Skeletal muscle cell (primary cell): ENCODE measurements at places on chromosomes 5 and 9.

DNA sequence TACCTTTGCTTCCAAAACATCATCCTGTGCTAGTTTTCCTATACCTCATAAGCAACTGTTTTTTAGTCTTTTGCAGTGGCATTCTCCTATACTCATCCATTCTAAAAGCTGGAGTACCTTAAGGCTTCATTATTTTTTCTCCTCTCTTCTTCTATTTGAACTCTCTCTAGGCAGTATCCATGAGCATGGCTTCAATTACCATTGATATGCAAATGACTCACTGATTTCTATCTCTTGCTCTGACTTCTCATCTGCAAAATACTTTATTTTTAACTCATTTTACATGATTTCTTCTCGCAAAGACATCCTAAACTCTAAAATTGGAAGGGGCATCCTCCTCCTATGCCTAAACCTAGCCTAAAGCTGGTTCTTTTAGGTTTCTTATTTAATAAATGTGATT, 365.1 kb upstream of the NUDT12 start:
- DNase-seq, result no peak

DNA sequence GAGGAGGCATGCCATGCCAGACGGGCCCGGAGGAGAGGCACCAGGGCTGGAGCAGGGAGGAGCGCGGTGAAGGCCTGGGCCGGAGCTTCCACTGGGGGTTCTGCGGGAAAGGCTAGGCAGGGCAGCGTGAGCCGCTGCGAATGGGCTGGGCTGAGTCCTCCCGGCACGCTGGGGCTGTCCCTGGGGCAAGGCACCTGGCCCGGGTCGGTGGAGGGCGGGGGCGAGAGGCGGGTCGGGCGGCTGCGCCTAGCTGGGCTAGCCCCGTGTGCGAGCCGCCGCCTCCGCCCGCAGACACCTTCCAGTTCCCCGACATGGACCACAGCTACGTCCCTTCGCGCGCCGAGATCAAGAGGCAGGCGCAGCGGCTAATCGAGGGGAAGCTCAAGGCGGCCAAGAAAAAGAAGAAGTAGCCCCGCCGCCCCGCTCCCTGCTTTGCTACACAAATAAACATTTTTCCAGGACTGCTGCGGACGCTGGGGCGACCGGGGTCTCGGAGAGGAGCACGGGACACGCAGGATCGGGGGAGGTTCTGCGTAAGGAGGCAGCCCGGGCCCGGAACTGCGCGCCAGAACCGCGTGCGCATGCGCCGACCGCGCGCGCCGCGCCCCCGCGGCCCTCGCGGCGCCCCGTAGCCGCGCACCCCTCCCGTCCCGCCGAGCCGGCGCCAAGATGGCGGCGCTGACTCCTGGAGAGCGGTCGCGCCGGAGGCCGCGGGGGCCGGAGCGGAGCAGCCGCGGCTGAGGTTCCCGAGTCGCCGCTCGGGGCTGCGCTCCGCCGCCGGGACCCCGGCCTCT, at the start of gene RABL6:
TSS of gene RABL6 (plus strand) at position 668 of the 794 bp plus-strand sequence. CDS start 249 bp downstream, outside the sequence.
- DNase-seq, result no peak

- no peak for DNase-seq
These were observed 516.9 kb upstream of the ZNF608 start for GRCh38 chr5:125263356-125263755.

DNA sequence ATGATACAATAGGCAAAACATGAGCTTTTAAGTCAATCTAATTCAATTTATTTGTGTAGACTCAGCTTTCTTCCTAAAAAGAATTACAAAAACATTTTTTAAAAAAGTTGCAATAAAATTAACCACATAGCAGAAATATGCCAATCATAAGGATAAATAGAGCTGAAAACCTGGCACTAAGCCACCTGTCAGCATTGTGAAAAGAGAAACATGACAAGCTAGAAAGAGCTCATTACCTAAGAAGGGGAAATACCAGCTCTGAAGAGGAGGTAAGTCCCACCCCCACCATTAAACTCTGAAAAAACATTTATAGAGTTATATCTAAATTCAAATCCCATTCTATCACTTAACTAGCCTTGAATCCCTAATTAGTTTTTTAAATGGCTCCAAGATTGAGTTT, 372.9 kb downstream of the OSTF1 start:
- no peak for DNase-seq

GRCh38 chr5:159097784-159098602, 1.7 kb downstream of the EBF1 start:
- DNase-seq, result peak; percentile 25

- DNase-seq, result no peak
These were observed 28.0 kb downstream of the TBCA start for GRCh38 chr5:77748160-77748559.

DNA sequence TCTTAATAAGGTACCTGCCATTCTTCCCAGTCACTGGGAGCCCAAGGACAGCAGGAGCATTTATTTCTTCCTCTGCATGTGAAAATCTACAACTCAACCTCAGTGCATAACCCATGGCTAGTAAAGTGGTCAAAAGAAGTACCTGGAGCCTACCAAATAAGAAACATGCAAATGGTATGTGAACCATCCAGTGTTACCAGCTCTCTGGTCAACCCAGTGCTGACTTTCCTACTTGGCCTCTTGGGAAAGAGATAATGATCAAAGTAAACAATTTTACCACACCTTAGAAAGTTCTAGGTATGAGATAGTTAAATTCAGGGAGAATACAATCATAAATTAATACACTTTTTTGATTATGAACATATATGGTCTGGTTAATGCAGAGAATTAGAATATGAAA, 325.6 kb downstream of the ENC1 start:
- no peak for DNase-seq

DNA sequence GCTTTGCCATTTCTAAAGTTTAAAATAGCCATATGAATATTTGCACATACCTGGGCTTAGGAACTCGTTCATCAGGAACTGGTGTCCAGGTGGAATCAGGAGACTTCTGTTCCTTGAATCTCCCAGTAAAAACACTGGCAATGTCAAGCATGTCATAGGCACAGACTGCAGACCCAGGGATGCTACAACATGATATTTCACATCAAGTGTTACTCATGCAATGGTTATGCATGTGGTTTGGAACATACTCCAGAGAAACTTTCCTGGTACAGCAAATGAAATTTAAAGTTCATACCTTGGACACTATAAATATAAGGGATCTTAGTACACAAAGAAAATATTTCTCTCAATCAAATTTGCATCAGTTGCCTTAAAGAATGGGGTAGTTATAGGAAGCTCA, 92.2 kb downstream of the SEMA6A start:
- peak; percentile 54 for DNase-seq

- DNase-seq, result no peak
These were observed 528.8 kb upstream of the PTGER4 start for GRCh38 chr5:40150896-40151295.

- DNase-seq, result peak; percentile 3
These were observed 1819.8 kb downstream of the MAT2B start for GRCh38 chr5:165325221-165325620.

GRCh38 chr9:110528645-110529044, 50.9 kb downstream of the SVEP1 start:
- DNase-seq, result no peak

- DNase-seq, result no peak
These were observed 744.3 kb downstream of the IRX1 start for GRCh38 chr5:4339949-4340348.

GRCh38 chr9:136590821-136591752, 45.2 kb upstream of the NOTCH1 start:
- DNase-seq, result no peak

- DNase-seq, result no peak
These were observed 24.2 kb downstream of the LRRTM2 start for GRCh38 chr5:138850865-138851435.

DNA sequence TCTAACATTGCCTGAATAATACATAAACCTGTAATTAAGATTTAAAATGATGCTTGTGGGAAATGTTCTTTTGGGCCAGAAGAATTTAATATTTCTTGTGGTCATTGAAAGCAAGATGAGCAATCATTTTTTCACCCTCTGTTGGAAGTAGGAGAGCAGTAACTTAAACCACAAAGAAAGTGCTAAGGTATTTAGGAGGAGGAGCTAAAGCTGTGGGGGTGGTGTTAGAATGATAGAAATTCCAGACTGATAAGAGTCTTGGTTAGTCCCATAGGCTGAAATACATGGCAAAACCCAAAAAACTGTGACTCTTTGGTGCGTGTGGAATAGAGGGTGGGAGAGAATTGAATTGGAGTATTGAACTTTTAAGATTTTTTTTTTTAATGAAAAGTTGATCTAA, 247.0 kb downstream of the YTHDC2 start:
- no peak for DNase-seq

- DNase-seq, result peak; percentile 4
These were observed 166.1 kb downstream of the RNF180 start for GRCh38 chr5:64331597-64332277.

GRCh38 chr9:91256235-91256634, 105.5 kb downstream of the AUH start:
- DNase-seq, result no peak

DNA sequence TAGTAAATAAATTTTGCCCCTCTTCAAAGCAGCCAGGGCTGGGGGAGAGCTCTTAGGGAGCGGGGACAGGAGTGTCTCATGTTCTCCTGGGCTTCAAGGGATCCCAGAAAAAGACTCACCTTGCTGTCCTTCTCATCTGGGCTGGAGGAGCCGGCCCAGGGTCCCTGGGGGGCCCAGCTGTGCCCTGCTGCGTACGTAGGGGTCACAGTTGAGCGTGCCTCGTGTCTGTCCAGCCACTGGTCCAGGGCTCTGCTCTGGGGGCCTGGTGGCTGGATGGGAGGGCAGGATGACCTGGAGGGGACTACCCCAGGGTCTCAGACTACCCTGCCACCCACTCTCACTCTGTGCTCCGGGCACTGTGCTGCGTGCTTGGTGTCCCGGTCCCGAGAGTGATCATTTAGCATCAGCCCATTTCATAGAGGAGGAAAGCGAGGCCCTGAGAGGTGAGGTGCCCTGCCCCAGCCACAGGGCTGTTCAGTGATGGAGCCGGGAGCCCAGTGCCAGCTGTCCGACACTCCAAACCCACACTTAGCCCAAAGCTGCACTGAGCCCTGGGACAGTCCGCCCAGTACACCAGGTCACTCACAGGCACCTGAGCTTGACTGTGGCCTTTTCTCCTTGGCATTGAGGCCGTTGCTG, 26.2 kb upstream of the TDRD7 start:
- no peak for DNase-seq

- no peak for DNase-seq
These were observed 199.9 kb upstream of the CDKN2B start for GRCh38 chr9:22208846-22209585.

- DNase-seq, result no peak
These were observed 79.6 kb upstream of the KLF4 start for GRCh38 chr9:107569174-107569573.

DNA sequence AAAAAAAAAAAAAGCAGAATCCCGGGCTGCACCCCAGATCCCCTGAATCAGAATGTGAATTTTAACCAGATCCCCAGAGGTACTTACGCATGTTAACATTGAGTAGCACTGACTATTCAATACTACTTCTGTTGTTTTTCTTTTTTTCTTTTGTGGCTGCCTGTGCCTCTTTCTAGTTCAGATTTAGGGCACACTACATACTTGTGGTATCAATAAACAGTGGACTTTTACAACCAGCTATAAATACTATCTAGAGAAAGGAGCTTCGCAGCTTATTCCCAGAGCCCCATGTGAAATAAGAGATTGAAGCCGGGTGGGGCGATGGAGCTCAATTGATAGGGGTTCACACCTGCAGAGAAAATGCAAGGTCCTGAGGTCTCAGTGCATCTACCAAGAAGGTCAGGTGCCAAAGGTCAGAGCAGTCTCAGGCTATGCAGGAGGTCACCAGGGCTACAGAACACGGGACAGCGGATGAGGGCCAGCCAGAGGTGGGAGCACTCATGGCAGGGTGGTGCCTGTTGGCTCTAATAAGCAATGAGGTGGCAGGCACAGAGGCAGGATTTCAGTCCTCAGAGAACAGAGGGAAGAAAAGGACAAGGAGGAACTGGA, 22.3 kb downstream of the WWC1 start:
- peak; percentile 37 for DNase-seq

DNA sequence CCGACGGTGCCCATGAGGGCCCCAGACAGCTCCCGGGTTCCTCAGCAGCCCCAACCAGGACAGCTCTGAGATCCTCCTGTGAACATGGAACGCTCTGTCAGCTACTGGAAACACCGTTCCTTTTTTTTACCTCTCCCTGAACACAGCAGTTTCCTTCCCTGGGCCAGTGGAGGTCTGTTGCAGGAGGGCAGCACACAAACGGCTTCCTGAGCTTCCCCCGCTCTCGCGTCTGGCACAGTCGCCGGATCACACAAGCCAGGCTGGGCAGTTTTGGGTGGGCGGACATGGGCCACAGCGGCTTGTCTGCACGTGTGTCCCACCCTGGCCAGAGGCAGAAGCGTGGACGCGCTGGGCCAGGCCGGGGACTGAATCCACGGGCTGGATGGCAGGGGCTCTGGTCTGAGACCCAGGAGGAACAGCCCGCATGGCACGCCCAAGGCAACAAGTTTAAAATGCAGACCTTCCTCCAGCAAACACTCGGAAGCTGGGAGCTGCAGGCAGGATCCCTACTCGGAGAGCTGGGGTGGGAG, 106.8 kb upstream of the SARDH start:
- DNase-seq, result no peak

DNA sequence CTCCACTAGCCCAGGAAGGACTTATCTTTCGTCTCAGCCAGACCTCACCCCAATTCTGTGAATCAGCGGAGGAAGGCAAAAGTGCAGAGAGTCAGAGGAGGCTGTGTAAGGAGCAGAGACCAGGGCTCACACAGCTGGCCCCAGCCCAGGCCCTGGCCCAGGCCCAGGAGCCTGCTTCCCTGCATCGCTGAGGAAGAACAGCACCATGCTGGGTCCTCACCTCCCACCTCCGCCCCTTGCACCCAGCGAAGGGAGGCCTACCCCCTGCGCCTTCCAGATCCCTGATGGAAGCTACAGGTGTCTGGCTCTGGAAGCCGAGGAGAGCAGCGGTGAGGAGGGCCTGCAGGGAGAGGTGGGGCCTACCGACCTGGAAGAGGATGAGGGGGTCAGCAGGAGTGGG, 22.3 kb upstream of the SYNPO start:
- DNase-seq, result no peak

GRCh38 chr5:149550594-149551226, 529 bp downstream of the CSNK1A1 start:
- DNase-seq, result no peak

GRCh38 chr9:113311961-113312360, 8.8 kb upstream of the RNF183 start:
- no peak for DNase-seq

DNA sequence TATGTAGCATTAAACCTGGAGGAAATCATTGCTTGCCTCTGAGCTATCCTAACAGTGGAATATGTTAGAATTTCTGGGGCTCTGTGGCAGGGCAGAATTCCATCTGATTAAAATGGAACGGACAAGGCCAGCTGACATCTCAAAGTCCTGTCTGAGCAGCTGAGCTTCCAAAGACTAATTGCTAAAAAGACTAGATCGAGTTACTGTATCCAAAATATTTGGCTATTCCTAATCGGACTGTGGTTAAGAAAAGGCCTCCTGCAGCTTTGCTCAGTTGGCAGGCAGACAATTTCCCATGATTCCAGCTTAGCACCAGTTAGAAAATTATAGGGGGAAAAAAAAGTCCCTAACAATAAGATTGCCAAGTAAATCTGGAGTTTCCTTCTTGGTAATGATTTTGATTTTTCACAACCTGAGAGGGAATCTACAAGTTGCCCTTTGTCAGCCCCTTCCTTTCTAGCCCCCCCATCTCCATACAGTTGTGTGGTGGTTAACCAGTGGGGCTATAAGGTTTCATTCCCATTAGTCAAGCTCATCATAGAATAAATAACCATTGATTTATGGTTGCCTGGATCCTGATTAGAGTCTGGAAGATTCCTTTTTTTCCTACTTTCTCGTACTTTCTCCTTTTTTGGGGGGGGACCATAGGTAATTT, 26.4 kb downstream of the PTGR1 start:
- DNase-seq, result peak; percentile 70

GRCh38 chr5:42839196-42839595, 27.5 kb upstream of the SELENOP start:
- no peak for DNase-seq
